CD4-positive, alpha-beta memory T cell (primary cell): ENCODE measurements at places on chromosomes 1 and 21.

- DNase-seq: no peak
Measured at GRCh38 chr1:52364235-52364839, 1.7 kb downstream of the CC2D1B start.

GRCh38 chr1:214638459-214638807 lies 35.4 kb downstream of the CENPF start:
- no peak for DNase-seq

GRCh38 chr1:154533952-154534844 lies 24.3 kb downstream of the UBE2Q1 start:
- no peak for DNase-seq

- DNase-seq: peak; percentile 79
Measured at GRCh38 chr21:37073417-37074196, 553 bp downstream of the TTC3 start.

GRCh38 chr1:29975036-29975694 lies 738.8 kb downstream of the PTPRU start:
- DNase-seq: no peak

DNA sequence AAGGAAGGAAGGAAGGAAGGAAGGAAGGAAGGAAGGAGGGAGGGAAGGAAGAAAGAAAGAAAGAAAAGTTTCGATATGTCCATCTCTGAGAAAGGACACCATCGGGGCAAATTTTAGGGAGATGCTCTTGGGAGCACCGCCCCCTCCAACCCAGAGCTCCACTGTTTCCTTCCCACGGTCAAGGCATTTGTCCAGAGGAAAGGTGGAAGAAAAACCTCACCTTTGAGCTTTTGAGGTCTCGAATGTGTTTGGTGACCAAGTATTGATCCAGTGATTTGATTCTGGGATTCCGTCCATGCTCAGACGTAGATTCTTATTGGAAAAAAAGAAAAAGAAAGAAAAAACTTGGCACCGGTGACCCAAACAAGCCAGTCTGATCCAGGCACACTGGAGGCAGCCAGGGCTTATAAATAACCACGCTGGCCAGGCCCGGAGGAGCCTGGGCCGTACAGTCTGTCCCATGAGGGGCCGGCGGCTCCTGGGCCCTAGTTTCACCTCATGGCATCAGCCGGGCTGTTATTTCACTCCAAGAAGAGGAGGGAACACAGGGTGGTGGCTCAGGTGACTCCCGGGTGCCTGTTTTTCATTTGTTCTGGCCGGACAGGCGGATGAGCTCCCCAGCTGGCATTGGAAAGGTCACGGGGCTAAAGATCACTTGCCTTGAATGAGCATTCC lies 36.1 kb upstream of the SLC25A33 start:
- DNase-seq: no peak

DNA sequence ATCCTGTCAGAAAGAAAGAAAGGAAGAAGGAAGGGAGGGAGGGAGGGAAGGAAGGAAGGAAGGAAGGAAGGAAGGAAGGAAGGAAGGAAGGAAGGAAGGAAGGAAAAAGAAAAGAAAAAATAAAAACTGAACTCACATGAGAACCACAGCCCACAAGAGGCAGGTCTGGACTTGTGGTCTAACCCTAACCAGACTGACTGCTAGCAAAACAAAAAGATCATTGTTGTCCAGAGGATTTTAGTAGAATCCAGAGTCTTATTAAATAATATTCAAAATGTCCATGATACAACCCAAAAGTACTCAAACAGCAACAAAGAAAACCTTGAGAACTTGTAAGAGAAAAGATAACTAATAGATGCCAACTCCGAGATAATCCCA lies 4.7 kb upstream of the ITGB2 start:
- DNase-seq: no peak
